ENCODE measurements at places on chromosomes 4 and X.

GRCh38 chrX:149037281-149037870, 467.7 kb downstream of the IDS start:
- no peak for DNase-seq

DNA sequence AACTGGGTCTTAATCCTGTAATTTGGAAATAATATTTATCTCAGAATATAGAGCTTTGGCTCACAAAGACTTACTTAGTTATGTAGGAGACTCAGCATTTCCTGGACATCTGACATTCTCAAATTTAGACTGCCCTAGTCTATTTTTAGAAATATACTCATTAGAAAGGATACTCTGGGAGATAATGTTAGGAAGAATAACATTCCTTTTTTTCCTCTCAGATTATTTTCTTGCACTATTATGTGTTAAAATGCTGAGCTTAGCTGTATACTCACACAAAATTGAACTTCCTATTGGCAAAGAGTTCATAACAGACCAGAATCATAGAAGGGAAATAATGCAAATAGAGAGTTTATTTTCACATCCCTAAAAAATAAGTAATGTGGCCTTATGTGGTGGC, 1424.9 kb upstream of the PCDH7 start:
- no peak for DNase-seq

DNA sequence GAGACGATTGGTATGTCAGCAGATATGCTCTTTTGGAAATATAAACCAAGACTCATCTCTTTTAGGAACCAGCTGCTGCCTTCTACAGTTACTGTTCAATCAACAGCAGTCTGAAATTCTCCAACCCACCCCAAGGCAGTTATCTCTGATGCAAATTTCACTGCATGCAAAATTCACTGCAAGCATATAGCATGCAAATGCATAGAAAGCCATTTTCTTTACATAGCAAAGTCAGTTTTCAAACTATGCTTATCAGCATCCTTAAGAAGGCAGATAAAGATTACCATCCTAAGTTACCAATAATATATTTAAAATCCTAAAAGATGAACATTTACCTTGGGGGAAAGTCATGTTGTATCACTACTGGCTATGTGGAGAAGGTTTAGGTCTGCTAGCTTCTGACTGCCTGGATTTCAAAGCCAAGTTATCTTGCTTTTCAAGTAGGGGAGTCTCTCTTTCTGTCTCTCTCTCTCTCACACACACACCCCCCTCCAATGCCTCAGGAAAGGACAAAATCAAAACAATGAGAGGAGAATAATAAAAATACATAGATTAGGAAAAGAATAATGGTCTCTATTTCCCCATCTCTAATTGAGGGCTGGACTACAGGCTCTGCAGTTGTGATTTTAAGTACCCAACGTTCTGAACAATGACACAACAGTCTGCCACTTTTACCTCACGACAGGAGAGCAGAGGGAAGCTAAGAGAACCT, 1.5 kb downstream of the NMU start:
- DNase-seq, result no peak

- no peak for DNase-seq
Observed at GRCh38 chr4:15683143-15683495, 1.5 kb downstream of the FAM200B start.

- no peak for DNase-seq
Observed at GRCh38 chr4:148341980-148342800, 100.0 kb downstream of the NR3C2 start.

GRCh38 chrX:56792270-56793111, 63.4 kb downstream of the NBDY start:
- DNase-seq, result no peak

DNA sequence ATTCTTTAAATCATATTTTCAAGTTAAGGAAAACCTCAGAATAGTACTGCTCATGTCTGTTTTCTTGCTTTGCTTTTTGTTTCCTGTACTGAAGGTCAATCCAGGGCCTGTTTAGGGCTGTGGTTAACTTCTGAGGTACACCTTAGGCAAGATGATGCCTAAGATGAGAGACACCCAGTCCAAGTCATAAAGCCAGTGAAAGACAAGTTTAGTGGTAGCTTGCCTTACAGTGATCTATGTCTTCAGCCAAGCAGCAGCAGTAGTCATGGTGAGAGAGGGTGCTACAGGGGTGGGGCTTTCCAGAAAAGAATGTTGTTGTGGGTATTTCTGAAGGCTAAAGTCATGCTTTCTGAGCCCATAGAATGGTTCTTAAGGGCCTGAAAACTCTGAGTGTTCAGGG, 173.7 kb downstream of the VSIG4 start:
- no peak for DNase-seq

GRCh38 chr4:107247738-107248137, 211.6 kb upstream of the DKK2 start:
- no peak for DNase-seq

- no peak for DNase-seq
Observed at GRCh38 chr4:32251126-32251525, 1531.0 kb downstream of the PCDH7 start.

GRCh38 chrX:136021903-136022302, 36.7 kb downstream of the SLC9A6 start:
- no peak for DNase-seq

GRCh38 chr4:35836596-35836995, 407.7 kb downstream of the ARAP2 start:
- DNase-seq, result no peak

DNA sequence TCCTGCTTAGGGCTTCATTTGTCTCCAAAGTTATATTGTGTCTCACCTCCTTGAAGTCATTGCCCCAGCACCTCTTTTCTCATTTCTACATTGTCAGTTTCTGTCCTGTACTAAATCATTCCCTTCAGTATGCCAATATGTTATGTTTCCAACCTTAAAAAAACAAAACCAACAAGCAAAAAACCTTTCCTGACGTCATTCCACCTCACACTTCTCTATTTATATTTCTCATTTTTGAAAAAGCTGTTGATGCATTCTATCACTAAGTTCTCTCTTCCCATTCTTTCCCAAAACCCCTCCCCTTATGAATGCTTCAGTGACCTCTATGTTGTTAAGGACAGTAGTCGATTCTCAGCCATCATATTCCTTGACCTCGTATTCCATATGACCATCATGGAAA, 98.7 kb upstream of the ARHGAP24 start:
- no peak for DNase-seq

- no peak for DNase-seq
Observed at GRCh38 chr4:124529131-124529530, 183.4 kb downstream of the ANKRD50 start.

DNA sequence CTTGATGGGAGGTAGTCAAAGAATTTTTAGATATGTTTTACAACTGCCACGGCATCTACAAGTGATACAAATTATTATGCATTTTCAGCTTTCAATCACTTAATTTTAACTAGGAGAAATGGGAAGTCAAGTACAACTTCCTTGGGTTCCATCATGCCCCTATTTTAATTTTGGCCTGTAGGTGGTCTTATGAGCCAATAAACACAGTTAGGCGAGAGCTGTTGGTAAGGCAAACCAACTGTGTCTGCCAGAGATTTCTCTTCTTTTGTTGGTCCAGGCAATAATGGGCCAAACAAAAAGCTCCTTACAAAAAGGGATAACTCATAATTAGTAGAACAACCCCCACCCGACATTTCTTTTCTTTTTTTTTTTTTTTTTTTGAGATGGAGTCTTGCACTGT, 63.3 kb upstream of the ARX start:
- DNase-seq, result no peak

DNA sequence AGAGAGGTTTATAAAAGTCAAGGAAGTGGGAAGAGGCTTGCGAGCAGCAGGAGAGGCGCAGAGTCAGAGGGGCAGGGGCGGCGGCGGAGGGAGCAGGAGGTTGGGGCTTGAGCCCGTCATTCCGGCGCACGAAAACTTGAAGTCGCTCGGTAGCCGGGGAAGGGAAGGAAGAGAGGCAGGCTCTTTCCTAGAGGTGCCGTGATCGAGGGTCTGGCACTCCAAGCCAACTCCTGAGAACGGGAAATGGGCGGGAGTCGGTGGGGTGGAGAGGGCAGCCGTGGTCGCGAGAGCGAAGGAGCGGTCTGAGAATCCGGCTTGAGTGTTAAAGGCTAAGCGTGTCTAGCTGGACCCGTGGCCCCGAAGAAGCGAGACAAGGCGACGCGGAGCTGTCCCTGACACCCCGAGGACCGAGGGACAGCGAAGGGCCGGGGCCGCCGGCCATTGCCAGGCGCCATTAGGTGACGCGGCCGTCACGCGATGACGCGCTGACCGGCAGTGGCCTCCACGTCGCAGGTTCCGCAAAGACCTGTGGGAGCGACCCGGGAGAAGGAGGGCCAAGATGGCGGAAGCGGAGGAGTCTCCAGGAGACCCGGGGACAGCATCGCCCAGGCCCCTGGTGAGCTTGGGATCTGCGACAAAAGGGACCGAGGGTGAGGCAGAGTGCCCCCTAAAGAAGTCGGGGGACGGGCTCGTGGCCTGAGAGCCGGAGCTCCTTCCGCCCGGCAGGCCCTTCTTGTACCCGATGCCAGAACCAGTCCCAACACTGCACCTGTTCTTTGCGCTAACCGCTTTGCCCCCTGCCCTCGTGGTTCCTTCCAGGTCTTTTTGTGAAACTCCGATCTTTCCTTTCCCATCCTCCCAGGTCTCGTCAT, at the start of gene YIPF6:
Gene YIPF6 (plus strand): TSS at position 544 of the 872 bp plus-strand sequence. CDS start 16 bp downstream, at position 560.
- DNase-seq, result peak; percentile 50

All from germinal center (tissue), 1 donor.